ENCODE measurements at places on chromosomes 1 and 21.

- no peak for DNase-seq
Observed at GRCh38 chr1:106072909-106073600, 983.4 kb upstream of the PRMT6 start.

DNA sequence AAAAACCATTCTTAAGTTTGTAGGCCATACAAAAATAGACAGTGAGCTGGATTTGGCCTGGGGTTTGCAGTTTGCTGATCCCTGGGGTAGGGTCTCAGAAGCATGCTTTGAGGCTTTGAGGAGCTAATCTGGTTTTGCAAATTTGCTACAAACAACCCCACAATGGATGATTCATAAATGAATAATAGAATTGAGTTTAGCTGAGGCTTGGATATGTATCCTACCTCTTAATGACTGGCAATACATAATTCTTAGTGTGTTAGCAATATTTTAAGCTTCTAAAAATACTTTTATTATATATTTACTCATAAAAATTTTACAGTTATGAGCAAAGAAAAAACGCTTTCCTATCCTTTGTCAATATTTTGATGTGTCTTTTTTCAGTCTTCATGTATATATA lies 50.6 kb downstream of the ROR1 start:
- no peak for DNase-seq

GRCh38 chr1:28985427-28985826 lies 71.1 kb downstream of the EPB41 start:
- DNase-seq, result no peak

GRCh38 chr1:208825300-208825699 lies 581.1 kb upstream of the PLXNA2 start:
- DNase-seq, result no peak

GRCh38 chr21:14846621-14847020 lies 218.2 kb downstream of the NRIP1 start:
- no peak for DNase-seq

DNA sequence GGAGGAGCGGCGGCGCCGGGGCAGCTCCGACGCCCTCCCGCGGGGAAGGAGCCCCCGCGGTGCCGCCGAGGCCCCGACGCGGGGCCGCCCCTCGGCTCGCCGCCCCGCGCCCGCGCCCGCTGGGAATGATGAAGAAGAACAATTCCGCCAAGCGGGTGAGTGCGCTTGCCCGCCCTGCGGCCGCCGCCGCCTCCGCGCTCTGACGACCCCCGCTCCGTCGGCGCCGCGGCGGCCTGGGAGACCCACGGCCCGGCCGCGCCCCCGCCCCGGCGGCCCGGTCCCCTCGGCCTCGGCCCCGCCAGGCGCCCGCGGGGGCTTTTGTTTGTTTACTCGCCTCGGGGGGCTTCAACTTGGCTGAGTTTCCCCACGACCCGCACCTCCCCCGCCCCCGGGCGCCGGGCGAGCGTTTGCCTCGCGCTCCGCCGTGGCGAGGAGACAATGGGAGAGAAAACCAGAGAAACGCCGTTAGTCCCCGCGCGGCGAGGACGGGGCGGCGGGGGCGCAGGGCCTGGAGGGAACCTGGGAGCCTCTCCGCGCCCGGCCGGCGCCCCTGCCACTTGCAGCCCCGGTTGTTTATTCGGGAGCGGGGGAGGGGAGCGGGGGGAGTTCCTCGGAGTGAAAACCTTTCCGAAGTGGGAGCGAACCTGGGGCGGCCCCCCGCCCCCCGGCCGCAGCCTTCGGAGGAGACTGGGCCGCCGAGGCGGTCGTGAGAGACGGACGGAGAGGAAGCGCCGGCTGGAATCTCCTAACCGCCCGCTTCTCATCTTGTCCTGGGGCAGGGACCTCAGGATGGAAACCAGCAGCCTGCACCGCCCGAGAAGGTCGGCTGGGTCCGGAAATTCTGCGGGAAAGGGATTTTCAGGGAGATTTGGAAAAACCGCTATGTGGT lies 661 bp downstream of the PLEKHO1 start:
- no peak for DNase-seq

- no peak for DNase-seq
Observed at GRCh38 chr1:230735447-230735846, 11.7 kb upstream of the CAPN9 start.

GRCh38 chr1:212641956-212642355 lies 33.4 kb downstream of the ATF3 start:
- peak; percentile 59 for DNase-seq

DNA sequence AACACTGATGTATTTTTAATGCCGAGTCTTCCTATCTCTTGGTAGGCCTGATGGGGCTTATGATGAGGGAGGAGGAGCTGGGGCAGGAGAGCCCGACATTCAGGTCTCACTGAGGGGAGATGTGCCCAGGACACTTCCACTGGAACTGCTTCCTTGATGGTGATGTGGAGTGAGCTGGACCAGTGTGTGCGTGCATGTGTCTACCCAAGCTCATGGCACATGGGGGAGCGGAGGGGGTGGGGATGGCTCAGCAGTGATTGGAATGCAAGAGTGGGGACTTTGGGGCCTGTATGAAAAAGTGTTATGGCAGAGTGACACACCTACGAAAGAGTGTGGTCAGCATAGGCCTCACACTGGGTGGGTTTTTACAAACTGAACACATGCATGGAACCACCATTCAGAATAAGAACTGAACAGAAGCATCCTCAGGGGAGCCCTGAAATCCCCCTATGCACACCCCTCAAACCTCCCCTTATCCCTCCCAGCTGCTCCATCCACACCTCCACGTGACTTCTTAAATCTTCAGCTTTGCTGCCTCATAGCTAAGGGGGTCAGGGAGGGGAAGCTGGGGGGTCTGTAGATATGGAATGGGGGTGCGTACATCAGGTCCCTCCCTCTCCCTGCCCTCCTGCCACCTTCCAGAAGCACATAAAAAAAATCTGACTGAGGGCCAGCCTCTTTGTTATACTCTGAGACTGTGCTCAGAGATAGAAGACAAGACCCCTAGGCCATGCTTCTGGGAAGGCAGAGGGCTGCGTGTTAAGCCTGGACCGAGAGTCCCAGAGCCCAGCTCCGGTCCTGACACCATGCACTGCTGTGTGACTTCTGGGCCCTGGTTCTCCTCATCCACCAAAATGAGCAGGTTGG lies 11.6 kb downstream of the IL6R start:
- no peak for DNase-seq

- DNase-seq, result peak; percentile 57
Observed at GRCh38 chr1:228087771-228088251, 5.3 kb downstream of the ARF1 start.

GRCh38 chr1:8962812-8963530 lies 17.3 kb downstream of the CA6 start:
- DNase-seq, result peak; percentile 36

DNA sequence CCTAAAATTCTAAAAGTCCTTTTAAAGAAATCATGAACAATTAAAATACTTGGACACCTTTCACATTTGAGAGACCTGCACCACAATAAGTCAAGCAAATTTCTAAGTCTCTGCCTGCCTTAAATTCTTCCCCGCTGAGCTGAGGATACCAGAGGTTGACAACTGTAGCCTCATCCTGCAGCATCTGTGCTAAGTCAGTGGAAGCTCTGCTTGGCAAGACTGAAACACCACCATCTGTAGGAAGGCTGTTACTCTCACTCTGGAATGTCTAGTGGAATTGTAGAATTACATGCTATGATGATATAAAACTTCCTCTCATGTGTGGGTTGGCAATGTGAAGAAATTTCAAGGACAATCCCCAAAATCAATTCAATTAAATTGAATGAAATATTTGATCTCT lies 1756.5 kb downstream of the NCAM2 start:
- DNase-seq, result no peak

GRCh38 chr1:29195881-29196291 lies 14.2 kb upstream of the SRSF4 start:
- DNase-seq, result no peak

GRCh38 chr1:211588711-211589110 lies 9.8 kb upstream of the SLC30A1 start:
- no peak for DNase-seq

DNA sequence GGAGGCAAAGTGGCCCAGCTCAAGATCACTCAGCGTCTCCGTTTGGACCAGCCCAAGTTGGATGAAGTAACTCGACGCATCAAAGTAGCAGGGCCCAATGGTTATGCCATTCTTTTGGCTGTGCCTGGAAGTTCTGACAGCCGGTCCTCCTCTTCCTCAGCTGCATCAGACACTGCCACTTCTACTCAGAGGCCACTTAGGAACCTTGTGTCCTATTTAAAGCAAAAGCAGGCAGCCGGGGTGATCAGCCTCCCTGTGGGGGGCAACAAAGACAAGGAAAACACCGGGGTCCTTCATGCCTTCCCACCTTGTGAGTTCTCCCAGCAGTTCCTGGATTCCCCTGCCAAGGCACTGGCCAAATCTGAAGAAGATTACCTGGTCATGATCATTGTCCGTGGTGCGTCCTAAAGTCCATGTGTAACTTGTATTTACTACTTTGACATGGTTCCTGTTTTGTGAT lies 2.7 kb downstream of the RBM15 start:
- no peak for DNase-seq

- DNase-seq, result no peak
Observed at GRCh38 chr21:26064506-26064905, 106.1 kb downstream of the APP start.

DNA sequence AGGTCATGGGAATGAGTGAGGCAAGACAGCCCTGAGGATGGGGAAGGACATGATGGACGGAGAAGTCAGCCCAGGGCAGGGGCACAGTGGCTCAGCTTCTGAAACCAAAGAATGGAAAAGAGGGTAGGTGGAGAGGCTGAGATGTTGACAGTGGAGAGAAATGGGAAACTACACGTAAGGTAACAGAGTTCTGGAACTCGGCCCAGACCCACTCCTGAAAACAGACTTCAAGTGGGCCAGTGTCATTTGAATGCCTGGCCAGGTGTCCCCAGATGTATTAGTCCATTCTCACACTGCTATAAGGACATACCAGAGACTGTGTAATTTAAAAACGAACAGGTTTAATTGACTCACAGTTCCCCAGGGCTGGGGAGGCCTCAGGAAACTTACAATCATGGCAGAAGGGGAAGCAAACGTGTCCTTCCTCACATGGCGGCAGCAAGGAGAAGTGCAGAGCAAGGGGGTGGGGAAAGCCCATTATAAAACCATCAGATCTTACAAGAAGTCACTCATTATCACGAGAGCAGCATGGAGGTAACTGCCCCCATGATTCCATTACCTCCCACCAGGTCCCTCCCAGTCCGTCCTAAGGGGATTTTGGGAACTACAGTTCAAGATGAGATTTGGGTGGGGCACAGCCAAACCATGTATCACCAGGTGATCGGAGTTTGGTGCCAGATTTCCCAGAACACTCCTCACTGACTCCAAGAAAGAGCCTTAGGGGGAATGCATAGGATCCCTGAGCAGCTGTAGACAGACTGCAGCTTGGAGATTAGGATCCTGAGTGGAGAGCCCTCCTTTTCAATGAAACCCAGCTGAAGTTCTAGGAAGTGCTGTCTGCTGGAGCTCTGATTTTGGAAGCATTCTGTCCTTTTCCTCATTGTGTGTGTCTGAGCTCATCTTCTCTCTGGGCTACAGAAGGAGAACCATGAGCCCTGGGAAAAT lies 40.3 kb downstream of the FHAD1 start:
- no peak for DNase-seq

GRCh38 chr1:37131281-37131680 lies 97.0 kb upstream of the GRIK3 start:
- no peak for DNase-seq

GRCh38 chr1:56330391-56331026 lies 248.9 kb downstream of the PLPP3 start:
- DNase-seq, result peak; percentile 77

DNA sequence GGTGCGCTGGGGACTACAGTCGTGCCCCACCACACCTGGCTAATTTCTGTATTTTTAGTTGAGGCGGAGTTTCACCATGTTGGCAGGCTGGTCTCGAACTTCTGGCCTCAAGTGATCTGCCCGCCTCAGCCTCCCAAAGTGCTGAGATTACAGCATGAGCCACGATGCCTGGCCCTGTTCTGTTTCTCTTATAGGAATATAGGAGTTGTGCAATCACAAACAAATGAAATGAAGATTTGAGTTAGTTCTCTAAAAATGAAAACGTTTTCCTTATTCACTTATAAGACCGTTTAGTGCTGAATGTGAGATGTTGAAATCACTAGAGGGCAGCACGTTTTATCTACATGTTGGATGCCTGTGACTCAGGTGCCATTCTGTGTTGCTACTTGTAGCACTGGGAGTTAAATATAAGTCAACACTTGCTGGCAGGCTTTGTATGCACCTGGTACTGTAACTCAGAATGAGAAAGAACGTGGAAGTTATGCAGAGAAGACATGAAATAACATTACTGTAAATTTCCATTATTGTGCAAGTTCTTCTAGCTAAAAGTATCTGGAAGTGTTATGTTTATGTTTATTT lies 45.8 kb downstream of the MIGA1 start:
- DNase-seq, result peak; percentile 59

DNA sequence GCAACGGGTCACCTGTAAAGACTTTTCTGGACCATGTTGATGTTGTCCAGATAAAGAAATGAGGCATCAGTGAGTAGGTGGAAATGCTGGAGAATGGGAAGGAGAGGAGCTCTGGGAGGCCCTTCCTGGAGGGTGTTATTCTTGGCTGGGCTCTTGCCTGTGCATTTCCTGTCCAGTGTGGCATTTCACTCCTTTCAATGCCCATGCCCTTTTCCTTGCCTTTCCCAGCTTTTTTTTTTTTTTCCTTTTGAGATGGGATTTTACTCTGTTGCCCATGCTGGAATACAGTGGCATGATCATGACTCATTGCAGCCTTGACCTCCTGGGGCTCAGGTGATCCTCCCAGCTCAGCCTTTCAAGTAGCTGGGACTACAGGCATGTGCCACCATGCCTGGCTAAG lies 11.8 kb downstream of the NOS1AP start:
- no peak for DNase-seq

DNA sequence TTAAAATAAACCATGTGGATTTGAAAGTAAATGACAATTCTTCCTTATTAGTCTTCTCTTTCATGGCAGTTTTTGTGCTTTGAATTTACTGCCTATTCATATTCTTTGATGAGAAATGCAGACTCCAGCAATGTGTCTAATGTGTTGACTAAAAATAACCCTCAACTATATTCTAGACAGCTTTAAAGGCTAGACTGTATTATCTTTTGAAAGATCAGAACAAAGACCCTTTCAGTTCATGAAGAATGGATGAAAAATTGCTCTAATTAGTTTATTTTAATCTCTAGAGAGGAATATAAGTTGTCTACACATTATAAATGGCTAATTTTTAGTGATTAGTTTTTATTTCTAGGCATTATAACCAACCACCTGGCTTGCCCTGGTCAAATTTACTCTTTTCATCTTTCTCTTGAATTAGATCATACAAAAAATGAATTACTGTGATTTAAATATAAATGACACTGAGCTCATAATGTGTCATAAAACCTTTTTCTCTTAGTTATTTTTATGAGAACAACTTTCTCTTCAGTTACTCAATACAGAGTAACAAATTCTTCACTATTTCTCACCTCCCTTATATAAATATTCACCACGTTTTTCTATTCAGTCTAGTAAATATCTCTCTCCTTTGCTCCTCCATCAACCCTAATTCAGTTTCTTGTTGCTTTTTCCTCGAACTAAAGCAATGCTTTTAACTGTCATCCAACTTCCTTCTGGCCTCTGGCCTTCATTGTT lies 428.5 kb upstream of the TMPRSS15 start:
- no peak for DNase-seq

GRCh38 chr1:19405195-19405760 lies 80.1 kb downstream of the CAPZB start:
- DNase-seq, result no peak
